ENCODE measurements at places on chromosomes 3 and 15.

DNA sequence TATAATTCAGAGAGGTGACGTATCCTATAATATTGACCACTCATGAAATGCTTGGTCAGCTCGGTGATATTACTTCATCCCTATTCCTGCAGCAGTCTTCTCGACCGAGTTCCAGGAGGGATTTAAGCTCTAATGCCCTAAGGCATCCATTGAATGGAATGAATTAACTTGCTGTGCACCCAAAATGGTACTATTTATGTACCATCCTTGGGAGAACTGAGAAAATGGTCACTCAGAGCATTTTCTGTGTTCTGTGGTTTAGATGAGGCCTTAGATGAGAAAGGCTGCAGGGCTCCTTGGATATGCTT lies 638 bp downstream of the BLOC1S6 start:
- DNase-seq, result no peak

- no peak for DNase-seq
Observed at GRCh38 chr3:100209948-100210771, 50.6 kb upstream of the TBC1D23 start.

DNA sequence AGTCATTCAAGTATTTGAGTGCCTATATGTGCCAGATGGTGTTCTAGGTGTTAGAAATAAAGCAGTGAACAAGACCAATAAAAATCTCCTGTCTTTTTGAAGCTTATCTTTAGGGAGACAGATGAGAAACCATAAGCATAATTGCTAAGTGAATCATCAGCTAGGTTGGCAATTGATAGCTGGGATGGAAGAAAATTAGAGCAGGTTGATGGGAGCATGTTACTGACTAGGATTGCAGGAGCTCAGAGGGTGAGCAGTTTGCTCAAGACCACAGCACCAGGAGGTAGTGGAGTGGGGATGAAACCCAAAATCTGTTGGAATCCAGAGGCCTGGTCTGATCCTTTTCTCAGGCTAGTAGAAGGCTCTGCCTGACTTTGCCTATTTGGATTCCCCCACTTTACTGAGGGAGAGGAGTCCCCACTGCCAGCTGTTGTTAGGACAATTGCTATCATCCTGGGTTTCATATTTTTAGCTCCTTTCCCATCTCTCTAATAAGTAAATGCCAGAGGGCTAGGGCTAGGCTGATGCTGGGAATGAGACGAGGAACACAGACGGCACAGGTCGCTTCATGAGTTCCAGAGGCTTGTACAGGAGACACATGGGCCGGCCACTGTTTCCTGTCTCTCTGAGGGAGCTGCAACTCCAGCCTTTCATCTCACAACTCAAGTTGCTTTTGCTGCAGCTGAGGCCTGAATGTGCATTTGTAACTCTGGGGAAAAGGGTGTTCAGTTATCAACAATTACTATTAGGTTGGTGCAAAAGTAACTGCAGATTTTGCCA lies 102.9 kb downstream of the CACNA1D start:
- no peak for DNase-seq

- DNase-seq, result no peak
Observed at GRCh38 chr3:23706111-23706510, 99.6 kb upstream of the UBE2E1 start.

DNA sequence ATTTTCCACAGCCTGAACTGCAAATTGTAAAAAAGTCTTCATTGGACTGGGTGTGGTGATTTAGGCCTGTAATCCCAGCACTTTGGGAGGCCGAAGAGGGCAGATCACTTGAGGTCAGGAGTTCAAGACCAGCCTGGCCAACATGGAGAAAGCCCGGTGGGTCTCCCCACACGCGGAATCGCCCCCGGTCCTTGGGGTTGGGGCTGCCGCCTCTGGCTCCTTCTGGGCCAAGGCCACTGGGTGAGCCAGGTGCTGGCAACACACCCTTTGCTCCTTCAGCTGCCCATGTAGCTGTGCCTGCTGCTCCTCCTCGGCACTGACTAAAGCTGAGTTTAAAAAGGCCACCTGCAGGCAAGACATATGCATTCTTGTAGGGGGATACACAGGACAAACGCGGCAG lies 9.4 kb upstream of the VPS33B start:
- no peak for DNase-seq

- no peak for DNase-seq
Observed at GRCh38 chr3:84175449-84175848, 783.3 kb upstream of the CADM2 start.

- no peak for DNase-seq
Observed at GRCh38 chr3:157190380-157190872, 30.5 kb upstream of the CCNL1 start.

- DNase-seq, result no peak
Observed at GRCh38 chr3:159852821-159853505, 135.7 kb upstream of the IL12A start.

- peak; percentile 67 for DNase-seq
Observed at GRCh38 chr3:102673271-102674115, 238.7 kb downstream of the ZPLD1 start.

DNA sequence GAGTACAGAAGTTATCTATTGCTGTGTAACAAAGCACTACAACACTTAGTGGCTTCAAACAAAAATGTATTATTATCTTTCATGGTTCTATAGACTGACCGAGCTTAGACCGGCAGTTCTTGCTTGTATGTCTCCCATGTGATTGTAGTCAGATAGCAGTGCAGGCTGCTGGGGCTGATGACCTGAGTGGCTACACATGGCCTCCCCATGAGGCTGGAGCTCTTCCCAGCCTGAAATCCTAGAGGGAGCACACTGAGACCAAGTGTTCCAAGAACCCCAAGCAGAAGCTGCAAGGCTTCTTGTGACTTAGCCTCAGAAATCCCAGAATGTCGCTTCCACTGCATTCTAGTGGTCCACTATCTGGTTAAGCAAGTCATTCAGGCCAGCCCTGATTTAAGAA lies 141.2 kb upstream of the TLE3 start:
- no peak for DNase-seq

DNA sequence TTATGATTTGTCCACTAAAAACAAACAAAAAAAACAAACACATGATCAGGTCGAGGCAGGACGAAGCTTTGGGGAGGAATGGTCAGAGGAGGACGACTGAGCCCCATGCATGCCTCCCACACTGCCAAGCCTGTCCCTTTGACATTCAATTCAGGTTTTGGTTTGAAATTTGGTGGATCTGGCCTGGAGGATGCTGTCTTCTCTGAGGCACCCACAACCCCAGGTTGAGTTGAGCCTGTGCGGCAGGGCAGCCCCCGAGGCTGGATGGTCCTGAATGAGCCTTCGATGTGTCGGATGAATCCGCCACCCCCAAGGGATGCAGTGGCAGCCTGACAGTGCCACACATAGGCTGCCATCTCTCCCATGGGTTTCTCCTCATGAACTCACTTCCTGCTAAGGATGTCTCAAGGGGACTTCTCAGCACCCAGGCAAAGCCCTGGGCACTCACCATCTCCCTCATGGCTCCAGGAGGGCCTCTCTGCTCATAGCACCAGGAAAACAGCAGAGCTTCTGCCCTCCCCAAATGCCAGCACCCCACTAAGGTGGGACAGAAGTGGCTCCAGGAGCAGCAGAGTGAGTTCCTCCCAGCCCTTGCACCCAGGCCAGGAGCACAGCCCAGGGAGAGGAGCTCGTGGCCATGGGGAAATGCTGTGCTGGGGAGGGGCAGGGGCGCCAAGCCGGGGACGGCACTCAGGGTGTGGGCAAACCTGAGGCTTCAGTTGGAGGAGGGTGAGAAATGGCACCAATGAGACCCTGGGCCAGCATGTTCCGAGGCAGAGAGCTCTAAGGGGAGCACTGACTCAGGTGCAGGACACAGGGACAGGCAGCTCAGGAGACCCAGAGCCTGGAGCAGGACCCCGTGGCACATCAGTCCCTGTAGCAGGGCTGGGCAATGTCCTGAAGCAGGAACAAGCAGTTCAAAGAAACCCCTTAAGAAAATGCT lies 18.5 kb downstream of the PRR23E start:
- no peak for DNase-seq

DNA sequence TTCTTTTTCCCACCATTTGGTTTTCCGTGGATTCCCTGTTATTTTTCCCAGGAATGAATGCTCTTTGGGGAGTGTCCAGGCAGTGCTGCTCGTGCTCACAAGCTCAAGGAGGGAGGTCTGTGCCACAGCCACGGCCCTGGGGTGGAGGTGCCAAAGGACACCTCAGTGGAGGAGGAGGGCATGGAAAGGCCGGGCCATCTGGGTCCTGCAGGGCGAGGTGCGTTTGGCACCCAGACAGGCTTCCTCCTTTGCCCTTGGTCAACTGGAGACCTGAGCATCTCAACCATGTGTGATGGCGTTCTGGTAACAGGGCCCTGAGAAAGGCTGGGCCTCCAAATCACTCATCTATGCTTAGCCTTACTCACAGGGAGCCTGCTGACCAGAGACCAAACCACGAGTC lies 25.4 kb downstream of the KY start:
- no peak for DNase-seq

DNA sequence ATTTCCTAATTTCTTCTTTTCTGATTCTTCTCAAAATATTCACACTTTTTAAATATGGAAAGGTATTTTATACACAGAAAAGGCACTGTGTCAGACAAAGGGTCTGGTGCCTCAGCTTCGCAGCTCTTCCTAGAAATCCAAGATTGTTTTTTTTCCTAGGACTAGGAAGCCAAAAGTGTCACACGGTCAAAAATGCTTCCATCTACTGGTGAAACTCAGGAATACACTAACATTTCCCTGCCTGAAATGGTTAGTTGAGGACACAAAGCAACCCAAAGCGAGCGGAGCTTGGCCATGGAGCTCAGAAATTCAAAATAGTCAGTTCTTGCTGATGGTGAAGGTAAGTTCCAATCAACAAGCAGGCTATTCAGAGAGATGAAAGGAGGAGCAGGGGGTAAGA lies 426.5 kb upstream of the RASGRP1 start:
- DNase-seq, result peak; percentile 7

DNA sequence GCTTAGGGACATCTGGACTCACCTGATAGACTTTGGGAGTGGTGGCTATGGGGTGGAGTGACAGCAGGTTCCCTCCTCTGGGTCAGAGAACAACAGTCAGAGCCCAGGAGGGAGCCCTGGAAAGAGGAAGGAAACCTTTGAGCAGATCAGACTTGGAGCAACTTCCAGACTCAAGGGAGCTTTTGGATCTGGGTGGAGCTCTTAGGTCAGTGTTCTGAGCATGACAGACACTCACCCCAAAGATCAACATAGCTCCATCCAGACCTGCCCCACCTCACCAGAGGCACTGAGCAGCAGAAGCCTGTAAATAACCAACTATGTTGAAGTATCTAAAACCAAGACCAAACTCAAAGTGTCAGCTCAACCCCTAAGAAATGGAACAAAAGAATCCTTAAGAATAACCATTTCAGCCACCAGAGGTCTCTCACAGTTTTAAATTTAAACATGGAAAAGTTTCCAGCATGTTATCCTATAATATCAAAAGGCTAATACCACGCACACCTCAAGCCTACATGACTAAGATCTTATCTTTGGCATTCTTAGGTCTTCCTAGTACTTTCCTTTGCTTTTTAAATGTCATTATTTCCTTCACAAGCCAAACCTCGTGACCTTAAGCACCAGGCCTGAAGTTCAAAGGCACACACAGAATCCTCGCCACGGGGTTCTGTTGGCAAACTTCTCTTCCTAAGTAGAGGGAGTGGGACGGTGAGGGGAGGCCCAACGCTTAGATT lies 56.4 kb downstream of the UMPS start:
- peak; percentile 65 for DNase-seq

- no peak for DNase-seq
Observed at GRCh38 chr3:185647880-185648210, 61.8 kb downstream of the SENP2 start.

DNA sequence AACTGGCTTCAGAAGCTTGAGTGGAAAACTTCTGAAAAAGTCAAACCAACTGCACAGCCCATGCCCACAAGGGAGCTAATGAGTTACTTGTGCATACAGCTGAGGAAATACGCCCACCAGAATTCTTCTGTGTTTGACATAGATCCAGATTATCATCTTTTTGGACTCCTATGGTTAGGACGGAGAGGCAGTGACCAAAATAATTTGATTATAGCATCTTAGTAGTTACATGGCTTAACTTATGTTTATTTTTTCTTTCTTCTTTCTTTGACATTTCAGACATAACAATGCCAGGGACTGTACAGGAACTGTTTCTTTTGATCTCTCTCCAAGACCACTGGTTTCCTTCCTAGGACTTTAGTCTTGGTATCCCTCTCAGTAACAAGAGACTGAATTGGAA lies 246.1 kb upstream of the RASGRP1 start:
- no peak for DNase-seq

DNA sequence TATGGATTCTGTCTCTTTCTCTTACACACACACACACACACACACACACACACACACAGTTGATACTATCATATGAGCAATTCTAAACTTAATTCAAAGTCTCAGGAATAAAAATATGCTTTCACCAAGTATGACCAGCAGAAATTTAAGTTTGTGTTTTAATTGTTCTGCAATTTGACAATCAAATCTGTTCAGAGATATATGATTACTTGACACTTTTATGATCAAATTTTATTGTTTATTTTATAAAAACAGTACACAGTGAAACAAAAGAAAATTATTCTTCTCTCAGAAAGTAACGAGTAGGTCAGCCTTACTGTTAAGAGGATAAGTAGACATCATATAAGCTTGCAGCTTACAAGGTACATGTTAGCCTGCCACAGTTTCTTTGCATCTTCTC lies 114.3 kb downstream of the NEK10 start:
- no peak for DNase-seq

DNA sequence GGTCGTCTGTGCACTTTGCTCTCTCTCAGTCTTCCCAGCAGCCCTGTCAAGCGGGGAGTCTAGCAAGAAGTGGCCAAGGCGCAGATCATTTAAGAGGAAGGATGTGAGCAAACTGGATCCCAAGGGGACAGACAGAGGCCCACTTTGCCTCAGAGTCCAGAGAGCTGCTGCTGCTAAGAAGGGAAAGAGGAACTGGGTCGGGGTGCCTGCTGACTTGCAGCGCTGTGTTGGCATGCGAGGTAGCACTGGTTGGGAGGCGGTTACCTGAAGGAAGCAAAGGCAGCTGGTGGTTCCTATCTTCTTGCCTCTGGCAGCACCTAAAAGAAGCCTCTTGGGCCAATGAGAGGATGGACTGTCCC lies 28.1 kb downstream of the SMAD3 start:
- DNase-seq, result no peak

DNA sequence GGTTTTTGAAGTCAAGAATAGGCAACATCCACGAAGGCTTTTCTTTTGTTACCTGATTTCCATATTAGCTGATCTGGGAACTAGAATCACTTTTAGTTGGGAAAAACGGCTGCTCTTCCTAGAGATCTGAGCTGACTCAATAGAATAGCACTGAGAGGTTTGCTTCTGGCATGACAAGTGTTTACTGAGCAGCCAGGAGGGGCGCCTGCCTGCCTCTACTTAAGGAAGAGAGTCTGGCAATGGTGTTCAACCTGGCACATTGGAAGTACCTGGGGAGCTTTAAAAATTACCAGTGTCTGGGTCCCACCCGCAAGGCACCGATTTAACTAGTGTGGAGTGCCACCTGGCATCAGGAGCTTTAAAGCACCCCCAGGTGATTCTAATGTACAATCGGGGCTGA lies 34.4 kb downstream of the FAM43A start:
- DNase-seq, result no peak

Data from T47D (cell line).